Calu3 (cell line): ENCODE measurements at places on chromosomes 2 and 18. TPM values are rescaled to one million over a fixed set of nuclear protein-coding genes. Genes with fewer than 3 reads are reported as not detected.

DNA sequence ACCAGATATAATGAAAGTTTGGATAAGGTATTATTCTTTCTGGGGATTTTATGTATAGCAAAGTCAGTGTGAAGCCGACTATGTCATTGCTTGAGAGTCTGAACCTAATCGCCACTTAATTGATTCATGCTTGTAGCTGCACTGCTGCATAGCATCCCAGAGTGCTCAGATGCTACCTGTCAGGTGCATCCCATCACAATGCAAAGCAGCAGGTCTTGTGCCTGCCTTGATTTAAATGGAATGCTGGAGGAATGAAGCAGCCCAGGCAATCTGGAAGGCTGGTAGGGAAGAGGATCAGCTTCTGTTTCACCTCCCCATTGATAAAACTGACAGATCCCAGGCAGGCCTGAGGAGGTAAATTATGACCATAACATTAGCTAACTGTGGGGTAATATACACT is 40.4 kb upstream of the ATIC start:
- H3K27ac ChIP-seq: no peak overlapping the region
- no peaks in the 10 kb centered on the region for H3K36me3 ChIP-seq
- no peak overlapping the region for H3K4me3 ChIP-seq
- no peaks in the 10 kb centered on the region for H3K4me1 ChIP-seq
- no peaks in the 10 kb centered on the region for H3K27me3 ChIP-seq

The CXCR4 gene
- 12.4 and 16.7 TPM in 2 replicates for total RNA-seq

GRCh38 chr2:80364524-80365212 is 60.1 kb upstream of the LRRTM1 start:
- no peak overlapping the region for H3K4me3 ChIP-seq
- H3K27ac ChIP-seq: no peak overlapping the region
- DNase-seq: no peak

The DNAH6 gene
- total RNA-seq: 0.95 and 1.3 TPM in 2 replicates

The GRHL1 gene
- total RNA-seq: 9.0 and 11.7 TPM in 2 replicates

GRCh38 chr2:109178968-109179367 is 50.0 kb downstream of the SH3RF3 start:
- no peaks in the 10 kb centered on the region for H3K36me3 ChIP-seq
- H3K27me3 ChIP-seq: peaks cover 92% of the 10 kb centered on the region
- no peak for DNase-seq
- H3K4me1 ChIP-seq: no peaks in the 10 kb centered on the region
